ENCODE measurements at places on chromosomes 1 and 21.

DNA sequence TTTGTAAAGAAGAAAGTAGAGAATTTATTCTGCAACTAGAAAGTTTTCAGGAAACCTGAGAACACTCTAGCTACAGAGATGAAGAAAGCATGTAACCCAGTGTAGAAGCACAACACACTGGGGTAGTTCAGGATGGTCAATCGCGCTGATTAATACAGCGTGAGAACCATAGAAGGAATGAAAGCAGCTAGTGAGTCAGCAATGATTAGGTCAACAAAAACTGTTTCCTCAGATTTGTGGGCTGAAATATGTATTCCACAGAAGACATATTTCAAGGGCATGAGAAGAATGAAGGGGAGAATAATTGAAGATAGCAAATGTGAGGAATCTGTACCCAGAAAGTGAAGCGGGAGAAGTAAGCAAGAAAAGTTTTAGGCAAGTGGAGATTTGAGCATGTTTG lies 97.8 kb upstream of the ADGRL2 start:
- DNase-seq, result no peak

DNA sequence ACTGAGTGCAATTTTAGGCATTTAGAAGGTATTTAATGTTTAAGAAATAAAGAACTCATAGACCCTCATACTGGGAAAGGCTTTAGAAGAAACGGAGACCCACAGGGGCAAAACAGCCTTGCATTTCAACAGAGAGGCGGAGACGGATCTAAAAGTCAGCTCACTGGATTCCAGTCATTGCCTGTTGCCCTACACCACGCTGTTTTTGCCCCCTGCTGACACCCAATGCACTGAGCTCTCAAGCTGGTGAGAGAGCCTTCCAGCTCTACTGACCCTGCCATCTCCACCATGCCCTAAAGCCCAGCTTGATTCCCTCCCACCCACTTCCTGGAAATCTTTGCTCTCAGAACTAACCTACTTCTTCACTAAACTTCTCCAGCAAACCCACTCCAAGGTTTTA lies 7.2 kb upstream of the TRAF3IP3 start:
- DNase-seq, result no peak

DNA sequence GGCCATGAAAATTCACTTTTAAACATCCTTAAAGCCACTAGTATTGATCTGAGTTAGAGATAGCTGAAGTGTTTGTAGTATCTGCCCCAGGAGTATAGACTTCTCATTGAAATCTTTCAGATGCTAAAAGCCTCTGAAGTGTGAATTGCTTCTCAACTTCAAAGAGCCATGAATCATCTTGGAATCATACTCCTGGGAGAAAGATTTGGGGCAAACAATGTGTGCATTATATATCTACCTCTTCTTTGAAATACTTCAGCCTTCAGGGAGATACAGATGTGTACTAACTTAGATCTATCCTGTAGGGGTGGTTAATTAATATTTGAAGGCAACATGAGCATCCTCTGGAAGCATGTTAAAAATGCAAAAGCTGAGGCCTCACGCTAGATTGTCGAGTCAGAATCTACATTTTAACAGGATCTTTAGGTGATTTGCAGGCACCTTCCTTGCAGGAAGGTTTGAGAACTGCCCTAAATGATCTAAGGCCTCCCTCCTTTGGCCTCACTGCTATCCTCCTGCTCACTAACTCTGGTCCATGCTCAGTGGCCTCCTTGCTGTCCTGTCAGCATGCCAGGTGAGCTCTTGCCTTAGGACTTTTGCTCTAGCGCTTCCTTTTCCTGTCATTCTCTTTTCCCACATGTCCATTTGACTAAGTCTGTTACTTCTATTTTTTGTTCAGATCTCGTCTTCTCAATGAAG lies 6.0 kb upstream of the SCYL3 start:
- DNase-seq, result no peak

DNA sequence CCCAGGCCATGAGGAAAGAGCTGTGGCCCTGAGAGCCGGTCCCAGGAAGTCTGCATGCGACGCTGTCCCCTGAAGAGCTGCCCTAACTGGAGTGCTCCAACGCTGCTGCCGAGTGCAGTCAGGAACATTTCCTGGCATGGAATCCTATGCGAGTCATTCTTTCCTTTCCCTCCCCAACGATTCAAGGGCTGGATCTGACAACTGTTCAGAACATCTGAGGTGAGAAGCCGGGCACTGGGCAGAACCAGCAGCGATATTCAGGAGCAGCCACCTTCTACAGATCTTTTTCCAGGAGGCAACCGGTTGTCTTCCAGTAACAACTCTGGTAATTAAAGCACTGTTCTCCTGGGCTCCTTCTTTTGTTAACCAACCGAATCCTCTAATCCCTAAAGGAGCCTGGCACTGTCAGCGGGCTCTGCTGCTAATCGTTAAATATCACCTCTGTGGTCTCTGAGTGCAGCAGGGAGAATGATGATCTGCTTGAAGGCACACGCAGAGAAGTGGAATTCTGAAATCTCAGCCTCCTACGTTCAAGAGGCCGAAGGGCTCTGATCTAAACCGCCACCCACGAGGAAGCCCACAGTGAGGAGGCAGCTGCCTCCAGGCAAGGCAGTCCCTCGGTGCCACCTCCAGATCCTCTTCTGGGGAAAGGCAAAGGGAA lies 55.8 kb downstream of the SLC45A1 start:
- no peak for DNase-seq

GRCh38 chr1:181369416-181369815 lies 113.9 kb upstream of the CACNA1E start:
- DNase-seq, result no peak

DNA sequence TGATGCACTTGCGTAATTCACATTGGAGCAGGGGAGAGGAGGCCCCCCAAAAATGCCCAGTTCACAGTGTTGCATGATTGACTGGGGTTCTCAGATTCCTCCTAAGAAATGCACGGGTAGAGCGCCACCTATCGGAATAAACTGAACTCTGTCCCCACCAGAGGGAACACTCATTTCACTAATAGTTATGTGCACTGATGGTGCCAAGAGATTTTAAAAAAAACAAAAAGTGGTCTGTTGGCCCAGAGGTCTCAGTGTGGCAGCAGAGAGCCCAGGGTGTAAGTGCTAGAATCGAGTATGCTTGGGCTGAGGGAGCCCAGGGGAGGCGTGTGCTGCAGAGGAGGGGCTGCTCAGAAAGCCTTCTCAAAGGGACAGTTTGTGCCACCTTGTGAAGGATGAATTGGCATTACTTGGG lies 6.9 kb downstream of the PINK1 start:
- peak; percentile 61 for DNase-seq

DNA sequence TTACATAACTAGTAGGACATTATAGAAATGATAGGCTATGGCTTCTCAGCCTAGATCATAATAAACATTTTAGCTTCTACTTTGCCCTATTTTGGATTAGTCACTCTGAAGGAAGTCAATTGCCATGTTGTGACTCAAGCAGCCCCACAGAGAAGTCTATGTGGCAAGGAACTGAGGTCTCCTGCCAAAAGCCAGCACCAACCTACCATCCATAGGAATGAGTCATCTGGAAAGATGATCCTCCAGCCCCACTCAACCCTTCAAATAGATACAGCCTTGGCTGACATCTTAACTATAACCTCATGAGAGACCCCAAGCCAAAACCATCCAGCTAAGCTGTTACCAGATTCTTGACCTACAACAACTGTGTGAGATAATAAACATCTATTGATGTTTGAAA lies 76.3 kb upstream of the BEND5 start:
- DNase-seq, result peak; percentile 78

GRCh38 chr1:42541104-42541503 lies 78.0 kb downstream of the CCDC30 start:
- no peak for DNase-seq

DNA sequence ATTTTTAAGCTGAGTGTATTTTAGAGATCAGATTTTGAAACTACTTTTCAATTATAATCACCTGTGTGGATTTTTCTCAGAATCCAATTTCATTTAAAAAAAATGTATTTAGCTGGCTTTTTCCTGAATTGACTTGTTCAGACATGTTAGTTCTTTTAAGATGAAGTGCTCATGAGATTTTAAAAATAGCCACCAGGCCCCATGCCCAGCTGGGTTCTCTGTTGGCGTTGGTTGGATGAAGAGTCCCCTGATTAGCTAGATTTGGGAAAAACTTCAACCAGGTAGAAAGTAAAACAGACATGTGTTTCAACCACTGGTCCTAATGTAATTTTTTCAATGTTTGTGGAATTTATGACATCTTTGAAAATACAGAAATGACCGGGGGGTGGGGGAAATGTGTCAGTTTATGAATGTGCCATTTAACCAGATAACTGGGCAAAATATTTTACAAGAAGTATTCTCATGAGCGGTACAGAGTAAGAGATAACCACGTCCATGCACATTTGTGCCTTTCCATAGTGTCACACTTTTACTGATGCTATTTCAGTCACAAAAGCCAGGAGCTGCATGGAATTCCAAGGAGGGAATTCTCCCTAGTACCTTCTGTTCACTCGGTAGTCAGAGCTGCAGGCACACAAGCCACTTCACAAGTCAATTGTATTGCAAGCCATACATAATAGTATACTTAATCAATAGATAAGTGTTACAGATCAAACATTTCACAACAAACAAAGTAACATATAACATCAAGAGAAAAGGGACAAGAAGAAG lies 51.1 kb downstream of the KCNK1 start:
- DNase-seq, result peak; percentile 31

GRCh38 chr1:228081578-228082213 lies 812 bp upstream of the ARF1 start:
- no peak for DNase-seq

DNA sequence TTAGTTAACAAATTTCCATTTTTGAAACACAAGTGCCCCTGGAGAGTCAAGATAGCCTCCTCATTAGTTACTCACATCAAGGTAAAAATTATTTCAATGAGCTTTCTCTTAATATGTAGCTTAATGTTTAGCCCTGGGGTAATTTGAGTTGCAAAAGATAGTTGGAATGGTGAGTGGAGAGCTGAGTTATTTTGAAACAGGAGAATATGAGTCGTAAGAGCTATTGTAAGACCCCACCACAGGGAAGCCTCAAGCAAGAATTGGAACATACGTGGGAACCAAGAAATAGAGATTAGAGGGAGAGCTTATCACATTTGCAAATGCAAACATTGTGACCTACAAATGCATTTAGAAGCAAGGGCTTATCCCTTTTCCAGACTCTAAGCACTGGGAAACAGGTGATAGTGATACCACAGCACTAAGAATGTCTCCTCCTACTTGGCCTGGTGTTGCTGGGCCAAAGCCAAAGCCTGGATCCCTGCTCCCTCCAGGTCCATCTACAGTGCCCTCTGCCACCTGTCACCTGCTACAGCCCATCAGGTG lies 635.1 kb downstream of the PTPRC start:
- DNase-seq, result no peak

GRCh38 chr21:44764319-44765230 lies 37.0 kb downstream of the UBE2G2 start:
- no peak for DNase-seq

DNA sequence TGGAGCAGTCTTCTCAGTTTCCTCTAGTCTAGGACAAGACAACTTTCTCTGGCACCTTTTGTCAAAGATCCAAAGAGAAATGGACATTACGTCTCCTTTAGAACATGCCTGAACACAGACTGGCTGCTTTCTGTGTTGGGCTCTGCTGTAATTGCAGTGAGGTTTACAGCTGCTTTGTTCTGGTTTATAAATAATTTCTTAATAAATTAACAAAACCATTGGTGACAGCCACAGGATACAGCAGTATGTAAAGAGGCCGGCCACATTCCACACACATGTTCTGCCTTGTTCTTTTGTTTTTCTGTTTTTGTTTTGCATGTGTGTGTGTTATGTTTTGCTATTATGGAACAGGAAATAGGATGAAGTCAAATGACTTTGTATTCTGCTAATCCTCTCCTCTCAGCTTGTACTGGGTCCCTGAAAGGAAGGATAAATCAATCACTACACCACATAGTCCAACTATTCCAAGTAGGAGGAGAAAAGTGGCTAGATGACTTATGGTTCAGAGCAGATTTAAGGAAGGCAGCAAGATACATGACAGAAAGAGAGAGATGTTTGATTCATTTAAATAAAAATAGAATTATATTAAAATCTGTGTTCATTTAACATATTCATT lies 161.5 kb upstream of the ESRRG start:
- no peak for DNase-seq

GRCh38 chr21:36788120-36788638 lies 89.3 kb downstream of the SIM2 start:
- DNase-seq, result no peak

DNA sequence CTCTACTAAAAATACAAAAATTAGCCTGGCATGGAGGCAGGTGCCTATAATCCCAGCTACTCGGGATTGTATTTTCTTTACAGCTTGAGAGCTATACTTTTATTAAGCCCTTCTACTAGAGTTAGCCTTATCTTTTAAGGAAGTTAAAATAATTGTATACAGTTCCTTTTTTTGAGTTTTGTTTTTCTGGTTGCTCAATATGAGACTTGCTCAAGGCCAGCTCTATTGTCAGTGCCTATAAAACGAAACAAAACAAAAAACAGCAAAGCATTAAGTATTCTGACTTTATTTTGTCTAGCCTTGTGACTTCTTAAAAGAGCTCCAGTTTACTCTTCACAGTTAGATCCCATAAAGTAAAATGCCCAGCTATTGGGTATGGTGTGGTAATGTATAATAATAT lies 17.2 kb downstream of the PKN2 start:
- DNase-seq, result no peak
